ENCODE measurements at places on chromosomes 6 and 20.

- no peak for DNase-seq
Observed at GRCh38 chr20:7855545-7855944, 84.7 kb downstream of the HAO1 start.

DNA sequence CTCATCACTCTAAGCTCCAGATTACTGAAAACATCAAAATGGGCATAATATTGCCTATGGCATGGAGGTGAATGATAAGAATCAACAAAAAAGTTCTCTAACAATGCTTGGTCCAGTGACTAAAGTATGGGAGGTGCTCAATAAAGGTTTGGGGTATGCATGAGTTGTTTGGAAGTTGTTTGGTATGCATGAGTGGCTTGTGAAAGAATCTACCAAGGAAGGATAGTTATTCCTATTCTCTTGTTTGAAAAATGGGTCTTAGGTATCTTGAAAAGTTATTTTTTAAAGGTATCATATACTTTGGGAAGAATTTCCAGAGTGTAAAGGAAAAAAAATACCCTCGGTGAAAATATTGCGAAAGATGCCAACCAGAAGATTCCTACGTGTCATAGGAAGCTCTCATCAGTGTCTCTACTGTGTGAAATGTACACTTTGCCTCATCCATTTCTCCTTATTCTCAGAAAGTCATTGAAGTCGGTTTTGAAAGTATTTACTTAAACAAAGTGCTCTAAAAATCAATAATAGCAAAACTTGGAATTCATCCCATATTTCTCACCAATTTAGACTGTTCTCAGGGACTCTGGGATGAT, 449.8 kb downstream of the ADGRB3 start:
- DNase-seq, result no peak

DNA sequence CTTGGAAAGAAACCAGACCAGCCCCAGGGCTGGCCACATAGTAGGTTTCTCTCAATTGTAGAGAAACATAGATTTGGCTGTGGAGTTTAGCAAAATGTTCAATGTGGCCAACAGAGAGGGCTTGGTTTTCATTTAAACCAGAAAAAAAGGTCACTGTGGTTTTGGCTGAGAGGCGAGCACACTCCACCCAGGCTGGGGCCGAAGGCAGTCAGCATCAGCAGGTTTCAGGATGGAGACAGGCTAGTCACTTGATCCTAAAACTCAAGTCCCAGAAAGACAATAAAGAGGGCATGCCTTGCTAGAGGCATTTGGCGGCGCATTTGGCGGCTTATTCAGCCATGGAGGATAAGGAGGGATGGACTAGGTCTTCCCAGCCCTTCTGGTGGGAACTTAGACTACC, 73.1 kb downstream of the PRND start:
- no peak for DNase-seq

- DNase-seq, result no peak
Observed at GRCh38 chr6:90493332-90493731, 93.5 kb downstream of the MAP3K7 start.

- no peak for DNase-seq
Observed at GRCh38 chr6:50952092-50952907, 133.6 kb downstream of the TFAP2B start.

DNA sequence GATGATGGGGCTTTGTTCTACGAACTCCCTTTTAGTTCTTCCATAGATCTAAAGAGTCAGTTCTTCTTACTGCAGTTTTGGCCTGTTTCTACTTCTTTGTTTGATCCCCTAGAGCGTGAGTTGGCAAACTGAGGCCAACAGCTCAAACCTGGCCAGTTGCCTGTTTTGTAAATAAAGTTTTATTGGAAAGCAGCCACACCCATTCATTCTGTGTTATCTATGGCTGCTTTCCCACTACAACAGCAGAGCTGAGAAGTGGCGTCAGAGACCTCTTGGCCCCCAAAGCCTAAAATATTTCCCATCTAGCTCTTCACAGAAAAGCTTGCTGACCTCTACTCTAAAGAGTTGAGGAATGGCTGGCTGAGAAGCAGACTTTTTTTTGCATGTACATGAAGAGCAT, 52.2 kb downstream of the EYA2 start:
- DNase-seq, result no peak

GRCh38 chr20:45592574-45593189, 13.6 kb upstream of the WFDC8 start:
- no peak for DNase-seq

- no peak for DNase-seq
Observed at GRCh38 chr6:168671028-168671862, 230.3 kb downstream of the SMOC2 start.

DNA sequence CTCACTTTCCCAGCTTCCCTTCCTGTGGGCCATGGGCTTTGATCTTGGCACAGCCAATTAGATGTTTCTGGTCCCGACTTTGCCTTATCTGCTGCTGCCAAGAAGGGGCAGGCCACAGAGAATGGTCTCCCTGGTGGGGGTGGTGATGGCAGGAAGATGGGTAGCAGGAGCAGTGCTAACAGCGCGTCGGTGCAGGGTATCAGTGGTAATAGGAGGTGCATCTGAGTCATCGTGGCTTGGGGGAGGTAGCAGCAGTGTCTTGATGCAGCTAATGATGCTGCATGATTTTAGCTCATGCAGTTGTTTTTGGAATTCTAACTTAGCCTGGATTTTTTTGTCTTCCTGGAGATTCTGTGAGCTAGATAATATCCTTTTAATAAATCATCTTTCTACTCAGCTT, 18.9 kb upstream of the MAS1 start:
- no peak for DNase-seq

- DNase-seq, result no peak
Observed at GRCh38 chr20:6855796-6856195, 88.3 kb downstream of the BMP2 start.

Measured in CD4-positive, alpha-beta T cell treated with Interleukin-17A for 4 hours (primary cell).